ENCODE measurements at places on chromosomes 16 and 17.
A peak's percentile ranks its signal among the peaks of the same experiment; 100 is the strongest.

GRCh38 chr16:82194086-82194485, 24.1 kb upstream of the MPHOSPH6 start:
- no peak overlapping the region for H3K4me3 ChIP-seq
- peaks cover 26% of the 10 kb centered on the region for H3K4me1 ChIP-seq
- no peaks in the 10 kb centered on the region for H3K36me3 ChIP-seq
- no peak for DNase-seq

- DNase-seq, result no peak
- H3K4me3 ChIP-seq, result no peak overlapping the region
- H3K4me1 ChIP-seq, result no peaks in the 10 kb centered on the region
- H3K36me3 ChIP-seq, result no peaks in the 10 kb centered on the region
- no peak overlapping the region for H3K27ac ChIP-seq
- no peaks in the 10 kb centered on the region for H3K27me3 ChIP-seq
Observed at GRCh38 chr17:20123209-20123608, 114.0 kb downstream of the SPECC1 start.

- H3K27me3 ChIP-seq, result no peaks in the 10 kb centered on the region
- H3K27ac ChIP-seq, result no peak overlapping the region
Observed at GRCh38 chr17:75769536-75769935, 4.5 kb upstream of the GALK1 start.

- peaks cover 8% of the 10 kb centered on the region for H3K4me1 ChIP-seq
- no peaks in the 10 kb centered on the region for H3K27me3 ChIP-seq
- peak overlapping the region; percentile 61 for H3K27ac ChIP-seq
- peak overlapping the region; percentile 79 for H3K4me3 ChIP-seq
- H3K36me3 ChIP-seq, result peaks cover 38% of the 10 kb centered on the region
Observed at GRCh38 chr16:67191411-67191994, 452 bp upstream of the E2F4 start.

- no peak overlapping the region for H3K27ac ChIP-seq
- no peak for DNase-seq
- H3K4me3 ChIP-seq, result no peak overlapping the region
- H3K36me3 ChIP-seq, result peaks cover 58% of the 10 kb centered on the region
- H3K27me3 ChIP-seq, result no peaks in the 10 kb centered on the region
- no peaks in the 10 kb centered on the region for H3K4me1 ChIP-seq
Observed at GRCh38 chr17:700504-701094, 14.0 kb downstream of the VPS53 start.

- no peak overlapping the region for H3K27ac ChIP-seq
- H3K27me3 ChIP-seq, result no peaks in the 10 kb centered on the region
- no peaks in the 10 kb centered on the region for H3K36me3 ChIP-seq
- H3K4me3 ChIP-seq, result no peak overlapping the region
- H3K4me1 ChIP-seq, result no peaks in the 10 kb centered on the region
Observed at GRCh38 chr16:78882751-78883150, 717.8 kb downstream of the MAF start.

DNA sequence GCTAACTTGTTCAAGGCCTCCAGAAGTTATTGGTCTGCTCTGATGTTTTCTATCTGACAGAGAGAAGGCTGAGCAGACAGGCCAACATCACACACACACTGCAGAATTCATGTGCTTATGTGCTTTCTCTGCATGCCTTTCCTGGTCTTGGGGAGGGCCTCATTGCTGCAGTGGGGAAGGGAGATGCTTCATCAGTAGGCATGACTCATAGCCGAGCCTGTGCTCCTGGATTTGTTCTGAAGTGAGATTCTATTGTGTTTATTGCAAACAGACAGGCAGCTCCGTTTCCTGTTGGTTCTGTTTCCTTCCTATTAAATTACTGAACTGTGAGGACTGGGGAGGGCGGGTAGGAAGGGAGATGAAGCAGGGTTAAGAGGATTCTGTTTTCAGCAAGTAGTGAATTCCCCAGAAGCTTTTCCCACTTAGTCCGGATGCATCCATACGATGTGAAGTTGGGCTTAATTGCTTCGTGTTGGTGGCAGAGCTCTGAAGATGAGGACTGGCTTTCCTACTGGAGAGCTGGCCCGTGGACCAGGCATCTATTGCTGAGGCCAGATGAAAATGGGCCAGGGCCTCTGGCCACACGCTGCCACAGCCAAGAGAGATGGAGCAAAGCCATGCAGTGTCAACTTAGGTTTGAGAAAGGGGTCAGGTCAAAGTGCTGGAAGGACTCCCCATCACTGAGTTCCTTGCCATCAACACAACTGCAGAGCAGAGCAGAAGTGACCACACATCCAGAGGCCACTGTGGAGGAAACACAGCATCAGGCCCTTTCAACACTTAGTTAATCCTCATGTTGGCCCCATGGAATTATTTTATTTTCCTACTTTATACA, 179.3 kb downstream of the UTP18 start:
- no peaks in the 10 kb centered on the region for H3K36me3 ChIP-seq
- no peak for DNase-seq
- no peak overlapping the region for H3K27ac ChIP-seq
- no peak overlapping the region for H3K4me3 ChIP-seq
- no peaks in the 10 kb centered on the region for H3K4me1 ChIP-seq

GRCh38 chr17:75260641-75261335, 618 bp downstream of the GGA3 start:
- H3K4me3 ChIP-seq, result peak overlapping the region; percentile 71
- no peak for DNase-seq
- peaks cover 12% of the 10 kb centered on the region for H3K4me1 ChIP-seq
- H3K27ac ChIP-seq, result peak overlapping the region; percentile 74

DNA sequence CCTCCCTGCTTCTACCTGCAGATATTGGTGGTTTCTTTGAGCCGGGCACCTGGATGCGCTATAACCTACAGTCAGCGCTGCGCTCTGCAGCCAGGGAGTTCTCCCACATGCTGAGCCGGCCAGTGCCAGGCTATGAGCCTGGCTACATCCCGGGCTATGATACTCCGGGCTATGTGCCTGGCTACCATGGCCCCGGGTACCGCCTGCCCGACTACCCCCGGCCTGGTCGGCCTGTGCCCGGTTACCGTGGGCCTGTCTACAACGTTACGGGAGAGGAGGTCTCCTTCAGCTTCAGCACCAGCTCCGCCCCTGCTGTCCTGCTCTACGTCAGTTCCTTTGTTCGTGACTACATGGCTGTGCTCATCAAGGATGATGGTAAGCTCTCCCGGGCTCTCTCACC, 13.2 kb downstream of the CNTNAP1 start:
- no peak overlapping the region for H3K27ac ChIP-seq
- peak; percentile 56 for DNase-seq
- no peaks in the 10 kb centered on the region for H3K4me1 ChIP-seq
- H3K27me3 ChIP-seq, result no peaks in the 10 kb centered on the region
- H3K4me3 ChIP-seq, result no peak overlapping the region

GRCh38 chr17:40531051-40531991, 29.9 kb upstream of the TNS4 start:
- no peaks in the 10 kb centered on the region for H3K36me3 ChIP-seq
- peak; percentile 38 for DNase-seq
- H3K27ac ChIP-seq, result peak overlapping the region; percentile 100
- H3K4me3 ChIP-seq, result no peak overlapping the region
- peaks cover 31% of the 10 kb centered on the region for H3K4me1 ChIP-seq

GRCh38 chr17:63150490-63150889, 184.5 kb downstream of the TANC2 start:
- H3K27ac ChIP-seq, result no peak overlapping the region
- no peaks in the 10 kb centered on the region for H3K4me1 ChIP-seq
- no peak for DNase-seq
- peaks cover 68% of the 10 kb centered on the region for H3K36me3 ChIP-seq
- no peak overlapping the region for H3K4me3 ChIP-seq

DNA sequence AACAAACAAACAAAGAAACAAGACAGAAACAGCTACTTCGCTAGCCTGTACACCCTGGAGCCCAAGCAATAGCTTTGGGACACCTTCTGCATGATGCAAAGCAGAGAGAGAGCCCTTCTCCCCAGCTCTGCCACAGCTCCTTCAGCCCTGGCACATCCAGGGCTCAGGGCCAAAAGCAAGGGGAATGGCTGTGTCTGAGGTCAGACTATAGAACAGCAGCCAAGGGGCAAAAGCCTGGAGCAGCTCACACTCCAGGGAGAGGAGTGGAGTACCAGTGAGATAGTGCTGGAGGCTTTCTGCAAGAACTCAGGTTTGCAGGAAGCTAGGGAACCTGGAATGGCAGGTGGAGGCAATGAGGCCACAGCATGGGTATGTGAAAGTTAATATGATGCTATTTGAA, 11.6 kb upstream of the SEPHS2 start:
- H3K4me1 ChIP-seq, result no peaks in the 10 kb centered on the region
- no peak overlapping the region for H3K27ac ChIP-seq
- no peak overlapping the region for H3K4me3 ChIP-seq
- no peaks in the 10 kb centered on the region for H3K27me3 ChIP-seq
- no peak for DNase-seq

All from RWPE2 (cell line).